Activated T-helper 1 cell treated with Interleukin-2 at 50 U/mL for 16 hours (primary cell): ENCODE measurements at places on chromosomes 1 and 21.

DNA sequence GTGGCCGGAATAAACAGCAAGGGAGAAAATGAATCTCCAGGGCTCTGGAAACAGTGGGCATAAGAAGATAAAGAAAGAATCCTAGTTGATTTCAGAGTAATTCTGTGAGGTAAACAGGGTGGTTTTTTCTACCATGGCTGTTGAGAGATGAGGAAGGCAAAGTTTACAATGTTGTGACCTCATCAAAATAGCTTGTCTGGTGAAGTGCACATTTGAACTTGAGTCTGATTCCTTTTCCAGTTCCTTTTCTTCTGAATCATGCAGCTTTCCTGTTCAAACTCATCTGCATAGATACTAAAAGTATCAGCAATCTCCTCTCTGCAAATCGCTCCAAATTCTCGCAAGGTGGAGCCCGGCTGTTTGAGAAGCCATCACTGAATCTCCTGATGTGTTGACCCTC, 161.7 kb downstream of the PLPP3 start:
- no peak for DNase-seq

DNA sequence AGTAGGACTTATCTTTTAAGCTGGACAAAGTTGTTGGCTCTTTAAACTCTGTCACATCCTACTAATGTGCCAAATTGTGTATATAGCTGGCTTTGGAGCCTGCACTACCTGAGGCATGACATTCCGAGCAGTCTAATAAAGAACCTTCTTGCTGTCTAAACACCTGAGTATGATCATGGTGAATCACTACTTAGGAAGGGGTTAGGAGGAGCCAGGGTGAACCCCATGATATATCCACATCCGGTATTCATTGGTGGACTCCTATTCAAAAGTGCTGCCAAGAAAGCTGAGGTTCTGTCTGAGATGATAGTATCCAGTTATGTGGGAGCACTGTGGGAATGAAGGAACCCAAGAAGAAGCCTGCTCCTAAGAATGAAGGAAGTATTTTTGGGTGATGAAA, 27.1 kb downstream of the CRNN start:
- DNase-seq = no peak

- peak; percentile 68 for DNase-seq
Observed at GRCh38 chr1:1019122-1019999, 559 bp upstream of the AGRN start.

- no peak for DNase-seq
Observed at GRCh38 chr1:106536741-106537140, 519.7 kb upstream of the PRMT6 start.

- DNase-seq = peak; percentile 19
Observed at GRCh38 chr1:202192770-202193613, 607 bp upstream of the LGR6 start.

DNA sequence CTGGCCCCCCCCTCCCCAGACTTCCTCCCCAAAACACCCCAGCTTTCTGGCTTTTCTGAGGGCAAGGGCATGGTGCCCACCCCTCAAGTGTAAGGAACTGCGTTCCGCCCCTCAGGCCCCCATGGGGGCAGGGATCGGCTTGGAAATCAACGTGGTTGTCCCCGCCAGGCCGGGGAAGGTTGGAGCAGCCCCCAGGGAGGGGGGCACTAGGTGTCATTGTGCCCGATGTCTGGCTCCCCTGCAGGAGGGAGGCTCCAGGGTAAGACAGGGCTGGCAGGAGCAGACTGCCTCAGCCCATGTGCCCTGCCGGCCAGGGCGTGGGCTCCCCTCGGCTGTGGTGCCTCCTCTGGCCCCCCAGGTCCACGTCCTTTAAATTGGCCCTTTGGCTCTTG, 7.4 kb upstream of the TFAP2E start:
- DNase-seq = no peak

DNA sequence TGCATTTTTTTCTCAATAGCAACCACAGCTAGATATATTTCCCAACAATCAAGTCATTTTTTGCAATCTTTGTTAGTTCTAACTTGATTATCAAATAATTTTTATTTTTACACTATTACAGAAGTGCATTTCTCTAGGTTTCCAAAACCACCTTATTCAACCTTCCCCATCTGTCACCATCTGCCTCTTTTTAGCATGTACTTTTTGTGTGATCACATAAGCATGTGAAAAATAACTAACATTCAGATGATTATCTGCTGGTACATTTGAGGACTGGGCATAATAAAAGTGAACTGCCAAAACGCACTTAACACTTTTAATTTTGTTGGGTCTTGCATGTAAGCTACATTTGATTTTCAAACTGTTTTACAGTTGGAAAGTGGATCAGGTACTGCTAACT, 291.5 kb downstream of the AKT3 start:
- DNase-seq = no peak

DNA sequence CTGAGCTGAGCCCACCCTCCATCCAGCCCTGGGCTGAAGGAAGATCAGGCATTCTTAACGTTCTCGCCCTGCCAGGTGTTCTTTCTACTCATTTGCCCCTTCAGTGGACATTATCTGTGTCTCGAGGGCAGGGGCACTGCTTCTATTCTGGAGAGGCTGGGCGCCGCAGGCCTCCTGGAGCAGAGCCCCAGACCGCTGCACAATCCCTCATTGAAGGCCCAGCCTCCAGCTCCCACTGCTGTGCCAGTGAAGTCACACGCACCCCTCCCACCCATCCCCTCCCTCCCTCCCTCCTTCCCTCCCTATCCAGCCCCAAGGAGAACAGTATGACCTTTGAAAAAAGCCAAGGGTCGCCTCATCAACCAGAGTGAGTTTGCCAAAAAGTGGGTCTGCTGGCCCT, 76.7 kb downstream of the NFASC start:
- DNase-seq = no peak

GRCh38 chr21:14119038-14119437, 91.7 kb downstream of the LIPI start:
- no peak for DNase-seq

DNA sequence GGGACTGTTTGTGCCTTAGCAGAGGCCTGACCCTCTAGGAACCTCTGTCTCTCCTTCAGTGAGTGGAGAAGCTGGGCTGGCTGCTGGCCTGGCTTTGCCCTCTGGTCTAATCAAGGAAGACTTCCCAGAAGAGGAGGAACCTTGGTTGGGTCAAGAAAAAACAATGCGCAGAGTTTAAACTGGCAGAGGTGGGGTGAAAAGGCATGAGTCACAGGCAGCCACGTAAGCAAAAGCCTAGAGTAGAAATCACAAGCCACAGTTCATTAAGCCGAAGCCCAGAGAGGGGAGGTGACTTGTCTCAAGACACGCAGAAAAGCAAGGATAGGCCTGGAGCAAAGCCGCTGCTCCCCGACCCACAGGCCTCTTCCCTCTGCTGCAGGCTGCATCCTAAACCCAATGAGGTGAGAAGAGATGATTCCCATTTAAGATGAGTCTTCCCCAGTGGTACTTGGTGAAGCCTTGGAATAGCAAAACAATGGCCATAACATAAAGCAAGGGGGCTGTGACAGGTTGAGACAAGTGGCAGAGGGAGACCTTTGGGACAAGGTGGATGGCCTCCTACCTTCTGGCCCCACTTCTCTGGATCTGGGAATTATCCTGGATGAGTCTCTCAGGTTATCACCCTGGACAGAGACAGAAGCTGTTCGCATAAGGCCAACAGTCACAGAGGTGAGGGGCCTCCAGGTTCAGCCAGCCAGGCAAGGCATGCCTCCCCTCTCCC, 7.7 kb downstream of the PDZK1IP1 start:
- DNase-seq = no peak
